ENCODE measurements at places on chromosomes 16 and 17.

- DNase-seq: no peak
Observed at GRCh38 chr17:45573924-45574770, 83.6 kb upstream of the PLEKHM1 start.

GRCh38 chr17:76556765-76557367 is 17.0 kb downstream of the PRCD start:
- no peak for DNase-seq

- DNase-seq: no peak
Observed at GRCh38 chr17:49360796-49361128, 1.3 kb downstream of the ZNF652 start.

GRCh38 chr16:17930280-17930679 is 406.3 kb downstream of the NPIPA8 start:
- DNase-seq: no peak

- DNase-seq: no peak
Observed at GRCh38 chr17:78678711-78679110, 101.5 kb upstream of the DNAH17 start.
